Stimulated activated naive B cell treated with anti-CD40 and anti-IgM and Interleukin-4, amounts not matched to agents 10 μg/mL and 1 μg/mL and 100 μg/mL, for 72 hours (primary cell): ENCODE measurements at places on chromosomes 1 and 21.

GRCh38 chr1:169236143-169236542 lies 129.7 kb downstream of the ATP1B1 start:
- DNase-seq = no peak

- DNase-seq = no peak
These were observed 22.1 kb upstream of the TBX15 start for GRCh38 chr1:119010201-119010600.

DNA sequence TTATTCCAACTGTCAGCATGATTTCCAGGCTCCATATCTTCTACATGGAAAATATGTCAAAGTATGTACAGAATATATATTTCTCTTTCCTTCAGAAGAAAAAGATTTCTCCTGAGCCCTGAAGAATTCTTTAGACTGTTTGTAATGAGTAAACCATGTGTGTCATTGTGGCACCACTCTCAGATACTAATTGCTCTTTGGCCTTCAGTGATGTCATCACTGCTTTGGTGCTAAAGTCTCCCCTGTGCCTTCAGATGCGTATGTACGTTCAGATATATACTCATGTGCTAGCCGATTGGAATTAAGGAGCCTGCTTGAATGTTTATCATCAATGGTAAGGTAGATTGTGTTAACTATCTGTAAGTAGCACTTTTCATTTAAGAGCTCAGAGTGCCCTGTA lies 20.6 kb upstream of the NBL1 start:
- no peak for DNase-seq

DNA sequence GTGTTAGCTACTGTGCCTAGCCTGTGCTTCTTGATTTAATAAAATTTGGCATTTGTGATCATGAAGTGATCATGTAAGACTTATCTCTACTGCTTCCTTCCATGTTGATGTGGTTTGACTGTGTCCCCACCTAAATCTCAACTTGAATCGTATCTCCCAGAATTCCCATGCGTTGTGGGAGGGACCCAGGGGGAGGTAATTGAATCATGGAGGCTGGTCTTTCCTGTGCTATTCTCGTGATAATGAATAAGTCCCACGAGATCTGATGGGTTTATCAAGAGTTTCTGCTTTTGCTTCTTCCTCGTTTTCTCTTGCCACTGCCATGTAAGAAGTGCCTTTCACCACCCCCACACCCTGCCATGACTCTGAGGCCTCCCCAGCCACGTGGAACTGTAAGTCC lies at the start of gene OVAAL:
TSS of gene OVAAL (plus strand) at position 301 of the 400 bp plus-strand sequence.
- no peak for DNase-seq

GRCh38 chr1:2251363-2251762 lies 23.2 kb downstream of the SKI start:
- no peak for DNase-seq

DNA sequence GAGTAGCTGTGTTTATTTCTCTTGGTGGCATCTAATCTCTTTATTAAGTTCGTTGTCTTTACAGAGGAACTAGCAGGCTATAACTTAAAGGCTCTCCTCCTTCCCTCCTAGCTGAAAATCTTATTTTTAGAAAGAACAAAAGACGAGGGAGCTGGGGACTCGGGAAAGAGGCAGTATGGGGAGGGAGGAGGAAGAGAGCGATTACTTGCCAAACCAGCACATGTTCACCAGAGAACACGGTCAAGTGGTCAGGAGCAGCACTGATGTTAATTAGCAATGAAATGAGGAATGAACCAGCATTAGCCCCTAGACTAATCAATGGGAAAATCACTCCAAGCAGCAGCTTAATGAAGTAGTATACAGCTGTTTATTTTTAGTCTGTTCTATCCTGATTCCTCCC lies 171.3 kb upstream of the ESRRG start:
- DNase-seq = no peak

DNA sequence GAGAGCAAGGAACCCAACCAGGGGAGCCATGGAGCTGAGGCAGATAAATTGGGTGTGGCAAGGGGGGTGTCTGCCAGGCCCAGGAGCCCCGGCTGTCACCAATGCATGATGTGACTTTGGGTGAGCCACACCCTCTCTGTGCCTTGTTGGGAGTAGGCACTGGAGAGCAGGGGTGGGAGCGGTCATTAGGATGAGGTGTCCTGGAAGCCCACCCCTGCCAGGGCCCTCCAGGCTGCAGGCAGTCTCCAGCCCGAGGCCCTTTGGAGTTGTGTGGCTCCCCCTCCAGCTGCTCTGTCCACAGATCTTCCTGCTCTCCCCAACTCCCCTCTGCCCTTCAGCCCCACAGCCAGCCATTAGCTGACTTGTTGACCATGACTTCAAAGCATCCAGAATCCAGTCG lies 11.4 kb downstream of the MX2 start:
- DNase-seq = no peak

- DNase-seq = no peak
These were observed 205.5 kb downstream of the GPATCH2 start for GRCh38 chr1:217425422-217425821.

GRCh38 chr1:65082346-65083040 lies 65.5 kb upstream of the AK4 start:
- DNase-seq = no peak
